Activated CD8-positive, alpha-beta T cell treated with anti-CD3 and anti-CD28 coated beads for 36 hours (primary cell): ENCODE measurements at places on chromosomes 11 and 22.
A peak's percentile ranks its signal among the peaks of the same experiment; 100 is the strongest.

- no peak for DNase-seq
These were observed 21.8 kb upstream of the CD5 start for GRCh38 chr11:61080526-61080925.

DNA sequence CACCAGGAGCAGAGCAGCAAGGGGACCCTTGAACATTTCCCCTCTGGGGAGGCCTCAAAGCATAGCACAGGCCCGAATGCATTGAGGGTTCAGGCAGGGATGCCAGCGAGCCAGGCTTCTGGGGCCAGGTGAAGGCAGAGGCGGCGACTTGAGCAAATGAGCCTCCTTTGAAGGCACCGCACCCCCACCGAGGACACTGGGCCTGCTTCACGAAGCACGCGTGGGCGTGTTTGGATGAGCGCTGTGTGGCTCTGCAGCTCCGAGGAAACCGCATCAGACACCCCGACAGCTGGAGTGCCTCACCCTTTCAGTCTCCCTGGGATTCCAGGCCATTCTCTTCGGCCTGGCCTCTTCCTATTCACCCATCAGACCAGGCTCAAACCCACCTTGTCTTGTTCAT lies 301.8 kb downstream of the NTM start:
- DNase-seq, result no peak

DNA sequence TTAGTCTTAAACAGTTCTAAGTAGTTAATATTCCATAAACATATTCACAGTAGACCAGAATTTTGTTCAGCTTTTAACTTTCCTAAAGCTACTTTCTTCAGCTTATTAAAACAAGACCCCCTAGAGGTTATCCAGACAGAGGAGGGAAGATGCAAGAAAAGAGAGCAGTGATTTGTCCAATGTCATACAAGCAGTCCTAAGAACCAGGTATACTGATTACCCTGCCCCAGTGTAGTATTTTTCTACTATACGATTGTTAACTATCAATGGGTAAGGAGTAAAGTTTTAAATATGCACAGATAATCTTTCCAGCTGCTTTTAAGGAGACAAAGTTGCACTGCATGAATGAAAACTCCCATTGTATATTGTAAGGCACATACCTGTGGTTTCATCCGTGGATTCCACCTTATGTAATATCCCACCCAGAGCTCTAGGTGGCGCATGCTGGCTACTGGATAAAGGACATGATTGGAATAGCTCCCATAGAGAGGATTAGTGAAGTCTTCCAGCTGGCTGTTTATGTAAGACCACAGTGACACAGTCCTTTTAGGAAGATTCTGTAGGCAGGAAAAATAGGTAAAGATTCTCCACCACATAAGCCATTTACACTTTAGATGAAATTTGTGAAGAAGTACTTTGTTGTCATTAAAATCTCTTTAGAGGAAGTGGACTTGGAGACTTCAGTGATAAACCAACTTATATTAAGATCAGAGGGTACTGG lies 45.6 kb downstream of the CEP57 start:
- DNase-seq, result peak; percentile 60

DNA sequence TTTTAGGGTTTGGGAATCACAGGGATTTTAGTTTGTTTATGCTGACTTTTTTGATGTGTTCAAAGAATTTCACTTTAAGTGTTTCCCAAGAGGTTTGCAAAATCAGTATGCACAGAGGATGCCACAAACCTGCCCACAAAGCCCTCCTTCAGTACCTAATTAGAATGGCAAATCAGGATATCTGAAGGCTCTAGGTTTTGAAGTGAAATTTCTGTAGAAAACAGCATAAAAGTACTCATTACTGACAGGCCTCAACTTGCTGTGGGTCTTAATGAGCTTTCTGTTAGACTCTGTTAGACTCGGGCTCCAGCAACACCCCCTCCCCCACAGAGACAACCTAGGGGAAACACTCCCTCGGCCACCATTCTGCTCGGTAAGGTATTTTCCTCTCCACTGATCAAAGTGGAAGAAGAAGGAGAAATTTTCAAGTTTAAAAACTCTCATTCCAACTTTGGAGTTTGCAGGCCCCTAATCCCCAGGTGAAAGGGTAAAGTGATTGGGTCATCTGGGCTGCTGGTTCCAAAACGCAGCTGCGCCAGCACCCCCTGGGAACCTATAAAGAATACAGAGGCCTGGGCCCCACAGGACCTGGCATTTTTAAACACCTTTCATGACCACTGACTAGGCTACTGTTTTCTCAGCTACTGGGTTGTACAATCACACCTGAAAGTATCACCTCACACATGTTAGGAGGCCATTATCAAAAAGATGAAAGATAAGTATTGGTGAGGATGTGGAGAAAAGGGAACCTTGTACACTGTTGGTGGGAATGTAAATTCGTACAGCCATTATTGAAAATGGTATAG lies 67.5 kb downstream of the PLEKHA7 start:
- peak; percentile 28 for DNase-seq

GRCh38 chr11:105000167-105000566 lies 22.8 kb downstream of the CASP5 start:
- DNase-seq, result peak; percentile 37

- no peak for DNase-seq
These were observed 23.2 kb downstream of the TAF1D start for GRCh38 chr11:93718057-93718563.

GRCh38 chr11:38824573-38824972 lies 2226.5 kb upstream of the RAG2 start:
- no peak for DNase-seq

GRCh38 chr22:47802421-47802820 lies 1040.0 kb downstream of the TBC1D22A start:
- no peak for DNase-seq

GRCh38 chr11:24297461-24297860 lies 199.4 kb upstream of the LUZP2 start:
- DNase-seq, result no peak

DNA sequence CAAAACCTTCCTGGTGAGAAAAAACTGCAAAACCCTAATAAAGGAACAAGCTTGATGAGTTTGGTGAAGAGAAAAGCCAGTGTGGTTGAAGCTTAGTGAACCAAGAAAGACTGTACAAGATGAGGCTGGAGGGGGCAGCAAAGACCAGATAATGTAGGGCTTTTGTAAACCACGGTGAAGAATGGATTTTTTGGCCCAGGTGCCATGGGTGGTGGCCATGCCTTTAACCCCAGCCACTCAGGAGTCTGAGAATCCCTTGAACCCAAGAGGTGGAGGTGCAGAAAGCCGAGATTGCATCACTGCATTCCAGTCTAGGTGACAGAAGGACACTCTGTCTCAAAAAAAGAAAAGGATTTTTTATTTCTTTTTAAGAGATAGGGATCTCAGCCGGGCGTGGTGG lies 5.0 kb upstream of the ZDHHC5 start:
- peak; percentile 40 for DNase-seq

GRCh38 chr11:134586726-134587125 lies 174.7 kb upstream of the B3GAT1 start:
- DNase-seq, result no peak

GRCh38 chr11:122821169-122821568 lies 17.1 kb upstream of the CRTAM start:
- DNase-seq, result no peak

- peak; percentile 11 for DNase-seq
These were observed 114.6 kb upstream of the SESN3 start for GRCh38 chr11:95345651-95346050.

GRCh38 chr22:44200855-44201550 lies 20.3 kb downstream of the PARVG start:
- no peak for DNase-seq

- DNase-seq, result no peak
These were observed 1.9 kb upstream of the C1QTNF5 start for GRCh38 chr11:119342362-119343130.

- peak; percentile 90 for DNase-seq
These were observed 5.1 kb downstream of the APBB1 start for GRCh38 chr11:6413791-6414201.

- no peak for DNase-seq
These were observed 71.5 kb downstream of the FAT3 start for GRCh38 chr11:92296138-92296515.

GRCh38 chr11:112584672-112585071 lies 324.0 kb upstream of the PLET1 start:
- peak; percentile 19 for DNase-seq

GRCh38 chr11:15276621-15277020 lies 161.9 kb downstream of the INSC start:
- no peak for DNase-seq

DNA sequence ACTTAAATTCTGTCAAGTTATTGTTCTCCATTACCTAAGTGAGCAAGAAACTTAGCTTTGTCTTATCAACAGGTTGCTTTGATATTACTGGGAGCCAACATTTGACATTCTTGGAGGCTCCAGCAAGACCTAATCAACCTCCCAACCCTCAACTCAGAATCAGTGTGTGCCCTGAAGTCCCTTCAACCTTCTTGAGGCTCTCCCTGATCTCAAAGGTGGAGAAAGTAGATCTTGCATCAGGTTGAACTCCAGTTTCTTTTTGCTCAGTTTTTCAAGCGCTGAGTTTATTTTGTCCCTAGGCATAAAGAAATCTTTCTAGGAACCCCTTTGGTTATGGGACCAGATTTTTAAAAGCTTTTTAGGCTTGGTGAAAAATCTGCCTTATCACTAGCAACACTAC lies 1.4 kb downstream of the FAM111A start:
- no peak for DNase-seq

- no peak for DNase-seq
These were observed 1.3 kb downstream of the SCARF2 start for GRCh38 chr22:20436307-20436767.

DNA sequence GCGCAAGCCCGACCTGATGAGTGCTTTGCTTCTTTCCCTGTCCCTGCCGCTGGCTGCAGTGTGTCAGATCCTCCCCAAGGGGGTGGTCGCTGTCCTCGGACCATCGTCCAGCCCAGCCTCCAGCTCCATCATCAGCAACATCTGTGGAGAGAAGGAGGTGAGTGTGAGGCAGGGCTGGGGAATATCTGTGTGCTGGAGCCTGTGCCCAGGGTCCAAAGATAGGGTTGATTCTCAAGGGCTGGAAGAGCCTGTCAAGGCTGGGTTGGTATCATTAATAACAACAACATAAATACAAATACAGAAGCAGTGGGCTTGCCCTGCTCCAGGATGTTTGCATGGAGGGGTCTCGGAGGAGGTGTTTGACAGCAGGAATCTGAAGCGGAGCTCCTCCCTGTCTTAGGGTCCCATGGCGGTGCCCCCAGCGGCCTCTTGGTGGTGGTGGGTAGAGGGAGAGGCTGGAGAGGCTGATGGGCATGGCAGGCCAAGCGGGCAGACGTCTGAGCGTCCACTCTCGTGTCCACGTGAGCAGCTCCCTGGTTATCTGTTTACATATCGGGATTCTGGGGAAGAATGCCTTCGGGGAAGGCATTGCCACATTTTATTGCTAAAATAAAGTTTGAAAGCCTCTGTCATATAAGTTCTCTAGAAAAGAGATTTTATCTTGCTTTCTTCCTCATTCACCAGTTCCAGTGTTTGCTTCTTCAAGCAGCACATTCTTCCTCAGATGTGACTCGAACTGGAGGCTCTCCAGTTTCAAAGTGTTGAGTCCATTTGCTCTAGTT lies 208.4 kb upstream of the TBCEL start:
- DNase-seq, result no peak

- DNase-seq, result no peak
These were observed 8.6 kb downstream of the HSCB start for GRCh38 chr22:28750471-28750881.

- DNase-seq, result peak; percentile 83
These were observed 17.8 kb upstream of the WNT7B start for GRCh38 chr22:45994491-45995404.

GRCh38 chr11:6618117-6619003 lies 862 bp downstream of the TPP1 start:
- peak; percentile 80 for DNase-seq

DNA sequence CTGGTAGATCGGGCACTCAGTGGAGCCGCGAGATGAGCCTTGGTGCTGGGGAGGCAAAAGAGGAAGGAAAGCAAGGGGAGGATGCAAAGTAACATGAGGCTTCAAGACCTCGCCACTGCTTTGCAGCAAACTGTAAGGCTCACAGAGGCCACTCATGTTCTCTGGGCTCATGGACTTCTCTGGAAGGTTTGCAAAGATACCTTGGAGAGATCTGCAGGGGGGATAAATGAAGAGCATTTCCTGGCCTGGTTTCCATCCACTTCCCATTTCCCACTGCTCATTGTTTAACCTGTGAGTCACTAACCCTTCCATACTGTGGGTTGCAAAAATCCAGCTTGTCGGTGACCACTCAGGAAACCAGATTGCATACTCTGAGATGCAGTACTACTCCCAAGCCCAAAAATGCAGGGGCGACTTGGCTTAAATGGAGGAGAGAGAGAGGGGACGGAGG lies 38.5 kb downstream of the OSBP2 start:
- DNase-seq, result no peak

DNA sequence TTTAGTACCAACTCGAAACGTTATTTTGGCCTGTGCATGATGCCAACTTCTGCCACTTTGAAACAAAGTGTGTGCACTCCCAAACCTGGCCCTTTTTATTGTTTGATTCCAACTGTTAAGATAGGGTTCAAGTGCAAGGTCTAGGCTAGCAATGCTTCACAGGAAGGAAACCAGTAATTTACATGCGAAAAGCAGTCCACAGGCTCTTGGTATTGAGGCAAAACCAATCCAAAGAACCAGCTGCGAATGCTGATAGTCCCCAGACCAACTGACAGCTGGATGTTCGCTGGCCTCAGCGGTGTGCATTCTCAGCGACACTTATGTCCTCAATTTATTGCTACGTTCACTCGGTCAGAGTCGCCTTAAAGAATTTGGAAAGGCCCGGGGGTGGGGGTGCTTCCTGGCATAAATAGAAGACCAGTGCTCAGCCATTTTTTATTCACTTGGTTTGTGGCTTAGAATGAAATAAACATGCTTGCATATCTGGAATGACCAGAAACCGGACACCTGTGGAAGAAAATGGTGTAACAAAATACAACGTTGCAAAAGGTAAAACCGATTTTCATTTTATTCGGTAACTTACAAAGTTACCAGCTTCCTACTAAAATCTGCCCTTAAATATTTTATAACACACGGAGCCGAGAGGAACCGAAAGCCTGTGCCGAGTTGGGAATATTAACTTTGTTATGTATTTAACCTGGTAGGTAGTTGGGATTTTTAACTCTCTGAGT lies 1.6 kb downstream of the CPT1A start:
- peak; percentile 37 for DNase-seq

GRCh38 chr11:126989942-126990715 lies 10.4 kb downstream of the KIRREL3 start:
- peak; percentile 68 for DNase-seq

DNA sequence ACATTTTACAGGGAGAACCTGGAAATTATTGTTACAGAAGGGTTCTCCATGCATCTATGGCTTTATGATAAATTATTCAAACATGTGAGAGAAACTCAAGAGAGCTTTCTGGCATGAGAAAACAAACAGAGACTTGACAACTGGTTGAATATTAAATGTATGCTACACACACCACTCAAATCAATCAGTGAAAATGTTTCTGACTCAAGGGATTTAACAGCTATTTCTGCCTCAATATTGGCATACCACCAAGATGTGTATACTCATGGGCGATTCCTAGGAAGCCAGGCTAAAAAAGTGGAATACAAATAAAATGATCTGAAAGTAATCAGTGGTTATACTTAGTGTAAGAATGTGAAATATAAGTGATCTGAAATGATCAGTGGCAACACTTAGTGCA lies 15.8 kb upstream of the OR51T1 start:
- DNase-seq, result no peak

- no peak for DNase-seq
These were observed 434 bp downstream of the BANF1 start for GRCh38 chr11:66002648-66003225.
